Dorsolateral prefrontal cortex (tissue), 122 donors: ENCODE measurements at places on chromosomes 12 and 14.

DNA sequence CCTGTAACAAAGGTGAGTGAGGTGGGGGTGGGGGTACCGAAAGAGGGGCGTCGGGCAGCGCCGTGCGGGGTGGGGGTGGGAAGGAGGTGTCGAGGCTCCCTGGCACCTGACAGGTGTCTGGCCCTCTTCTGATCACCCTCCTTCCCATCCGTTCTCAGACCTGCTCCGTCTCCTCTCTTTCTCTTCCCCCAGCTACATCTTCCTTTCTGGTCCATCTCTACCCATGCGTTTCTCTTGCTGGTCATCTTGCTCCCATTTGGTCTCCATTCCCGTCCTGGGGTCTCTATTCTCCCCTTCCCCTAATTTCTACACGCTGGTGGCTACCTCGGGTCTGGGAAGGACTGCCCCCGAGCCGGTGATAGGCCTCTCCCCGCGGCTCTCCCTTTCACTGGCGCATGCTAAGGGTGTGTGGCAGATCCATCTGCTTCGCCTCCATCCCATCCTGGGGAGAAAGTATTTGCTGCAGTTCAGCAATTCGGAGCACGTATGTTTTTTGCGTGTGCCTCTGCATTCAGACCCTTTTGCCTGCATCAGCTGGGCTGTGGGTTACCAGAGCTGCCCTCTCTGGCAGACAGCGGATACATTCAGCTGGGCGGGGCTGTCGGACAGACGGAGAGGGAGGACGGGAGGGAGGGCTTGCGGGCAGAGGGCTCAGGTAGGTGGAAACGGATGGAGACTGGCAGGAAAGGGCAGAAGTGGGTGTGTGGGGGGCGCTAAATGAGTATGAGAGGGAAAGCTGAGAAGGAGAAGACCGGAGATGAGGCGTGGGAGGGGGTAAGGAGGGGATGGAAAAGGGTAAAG, 730 bp downstream of the CLSTN3 start:
- peak; percentile 50 for DNase-seq

DNA sequence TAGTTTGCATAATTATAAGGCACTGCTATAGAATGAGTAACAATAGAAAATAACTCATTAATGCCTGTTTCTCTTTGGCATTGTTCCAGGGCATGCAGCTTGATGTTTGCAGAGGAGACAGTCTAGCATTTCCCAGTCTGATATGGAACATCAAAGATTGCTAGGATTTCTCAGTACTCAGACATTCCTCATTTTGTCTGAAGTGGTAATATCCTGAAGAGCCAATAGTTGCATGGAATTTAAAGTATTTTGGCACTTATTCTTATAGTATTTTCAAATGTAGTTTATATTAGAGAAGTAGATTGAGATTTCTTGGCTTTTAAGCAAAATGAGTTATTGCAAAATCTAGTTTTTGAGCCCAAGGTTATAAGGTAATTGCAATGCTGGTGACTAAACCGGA, 337.3 kb upstream of the E2F7 start:
- DNase-seq = no peak

DNA sequence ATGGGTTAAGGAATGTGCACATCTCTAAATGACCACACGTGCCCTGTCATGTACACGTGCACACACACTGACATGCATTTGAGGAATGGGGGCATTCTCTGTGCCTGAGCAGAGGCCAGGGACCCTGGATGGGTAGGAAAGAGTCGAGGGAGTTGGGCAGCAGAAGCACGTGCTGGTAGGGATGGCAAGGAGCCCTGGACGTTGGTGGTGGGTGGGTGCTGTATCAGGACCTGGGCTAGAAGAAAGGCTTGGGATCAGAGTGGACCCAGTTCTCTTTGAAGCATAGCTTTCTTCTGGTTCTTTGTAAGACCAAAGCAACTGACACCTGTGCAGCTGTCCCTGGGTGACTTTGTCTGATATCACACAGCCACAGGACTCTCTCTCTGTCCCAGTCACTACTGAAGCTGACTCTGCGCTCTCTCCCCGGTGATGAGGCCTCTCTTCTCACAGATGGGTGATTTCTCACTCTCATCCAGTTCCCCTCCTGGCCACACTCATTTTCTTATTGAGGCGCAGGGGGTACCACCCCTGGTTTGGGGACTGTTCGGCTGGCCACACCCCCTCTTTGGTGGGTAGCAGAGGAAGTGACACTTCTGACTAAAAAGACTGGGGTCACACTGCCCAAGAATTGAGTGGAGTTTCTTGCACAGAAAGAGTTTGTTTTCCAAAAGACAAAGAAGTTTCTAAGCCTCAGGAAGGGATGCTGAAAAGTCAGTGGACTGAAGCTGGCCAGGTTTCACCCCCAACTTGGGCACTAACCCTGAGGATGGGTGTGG, 171.7 kb upstream of the RTL1 start:
- peak; percentile 35 for DNase-seq

DNA sequence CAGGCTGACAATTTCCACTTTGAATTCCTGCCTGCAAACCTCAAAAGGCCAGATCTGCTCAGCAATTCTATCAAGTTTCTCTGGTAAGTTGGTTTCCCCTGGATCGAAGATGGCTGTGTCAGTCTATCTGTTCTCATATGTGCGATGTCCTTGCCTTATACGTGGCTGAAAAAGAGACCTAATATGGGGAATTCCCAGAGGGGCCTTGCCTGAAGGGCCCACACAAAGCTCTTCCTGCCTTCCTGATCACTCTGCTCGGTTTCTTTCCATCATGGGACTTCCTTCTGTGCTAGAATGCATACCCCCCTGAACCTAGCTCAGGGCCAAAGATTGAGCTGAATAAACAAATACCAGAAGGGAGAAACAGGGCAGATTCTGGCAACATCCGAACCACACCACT, 13.2 kb downstream of the TCL1B start:
- DNase-seq = no peak

DNA sequence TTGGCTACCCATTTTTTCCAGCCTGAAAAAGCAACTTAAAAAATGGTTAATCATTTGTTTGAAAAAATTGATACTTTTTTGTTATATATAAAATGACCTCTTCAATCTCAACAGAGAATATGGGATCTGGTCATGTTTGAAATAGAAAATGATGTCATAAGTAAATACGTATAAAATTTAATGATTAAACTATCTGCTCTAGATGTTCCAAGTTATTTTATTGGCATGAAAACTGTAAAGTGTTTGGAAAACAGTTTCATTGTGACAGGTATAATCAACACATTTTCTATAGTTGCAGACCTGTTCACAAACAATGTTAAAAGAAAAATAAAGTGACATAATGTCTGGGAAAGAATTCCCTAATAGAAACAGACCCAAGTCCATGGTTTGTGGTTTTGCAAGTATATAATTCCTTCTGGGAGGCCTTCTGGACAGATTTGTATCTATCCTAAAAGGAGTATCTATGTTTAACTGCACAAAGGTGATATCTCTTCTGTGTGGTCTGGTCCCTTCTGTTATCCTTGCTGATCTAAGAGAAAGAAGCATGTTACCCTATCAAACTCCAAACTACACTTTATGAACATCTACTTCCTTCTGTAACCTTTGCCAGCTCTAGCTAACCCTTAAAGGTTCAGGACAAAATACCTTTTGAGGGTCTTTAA, 39.5 kb upstream of the LRIG3 start:
- DNase-seq = no peak

GRCh38 chr14:92633274-92633616, 115.2 kb downstream of the LGMN start:
- DNase-seq = no peak

DNA sequence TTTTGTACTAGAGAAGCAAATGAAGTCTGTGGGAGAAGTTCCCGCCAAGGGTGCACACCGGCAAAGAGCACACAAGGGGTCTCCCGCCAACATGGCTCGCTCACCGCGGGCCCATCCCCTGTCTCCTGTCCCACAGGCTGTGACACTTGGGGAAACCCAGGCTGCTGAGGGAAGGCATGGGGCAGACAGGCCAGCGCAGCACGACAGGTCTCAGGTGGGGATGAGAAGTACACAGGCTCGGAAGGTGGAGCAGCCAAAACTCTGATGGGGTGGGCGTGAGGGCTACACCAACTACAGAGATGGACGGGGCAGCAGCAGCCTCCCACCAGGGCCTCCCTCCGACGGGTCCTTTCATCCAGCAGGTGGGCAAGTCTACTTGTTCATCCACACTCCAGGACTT, 64.4 kb downstream of the RNF34 start:
- no peak for DNase-seq

- DNase-seq = no peak
Observed at GRCh38 chr12:115051378-115051777, 367.4 kb upstream of the TBX3 start.

- no peak for DNase-seq
Observed at GRCh38 chr12:115421796-115422709, 738.1 kb upstream of the TBX3 start.

DNA sequence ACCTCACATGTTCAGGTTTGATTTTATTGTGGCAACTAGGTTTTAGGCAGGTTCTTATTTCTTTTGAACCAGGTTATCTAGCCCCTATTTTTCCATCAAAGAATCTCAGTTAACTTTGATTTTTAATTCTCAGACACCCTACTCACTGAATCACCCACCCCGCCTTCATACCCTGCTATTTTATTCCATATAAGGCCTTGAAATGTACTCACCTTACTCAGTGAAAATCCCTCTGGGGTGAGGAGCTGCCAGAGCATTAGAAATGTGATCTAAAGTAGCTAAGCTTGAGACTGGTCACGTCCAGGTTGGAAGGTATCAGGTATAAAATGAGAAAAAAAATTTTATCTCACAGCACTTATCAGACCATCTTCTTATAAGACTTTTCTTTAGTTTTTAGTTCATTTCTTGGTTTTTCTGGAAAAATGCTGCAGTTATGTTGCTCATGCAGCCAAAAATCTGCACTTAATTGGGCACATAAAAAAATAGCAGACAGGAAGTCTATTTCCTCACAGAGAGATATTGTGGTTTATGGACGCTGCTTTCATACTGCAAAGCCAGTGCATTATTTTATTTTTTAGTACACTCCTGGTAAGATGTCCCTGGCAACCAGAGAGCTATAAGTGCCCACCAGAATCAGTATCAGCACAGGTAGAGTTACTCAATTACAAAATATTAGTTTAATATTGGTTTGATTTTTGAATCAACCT, 101.5 kb upstream of the CCDC91 start:
- DNase-seq = no peak
